ENCODE measurements at places on chromosomes 16 and 17.

DNA sequence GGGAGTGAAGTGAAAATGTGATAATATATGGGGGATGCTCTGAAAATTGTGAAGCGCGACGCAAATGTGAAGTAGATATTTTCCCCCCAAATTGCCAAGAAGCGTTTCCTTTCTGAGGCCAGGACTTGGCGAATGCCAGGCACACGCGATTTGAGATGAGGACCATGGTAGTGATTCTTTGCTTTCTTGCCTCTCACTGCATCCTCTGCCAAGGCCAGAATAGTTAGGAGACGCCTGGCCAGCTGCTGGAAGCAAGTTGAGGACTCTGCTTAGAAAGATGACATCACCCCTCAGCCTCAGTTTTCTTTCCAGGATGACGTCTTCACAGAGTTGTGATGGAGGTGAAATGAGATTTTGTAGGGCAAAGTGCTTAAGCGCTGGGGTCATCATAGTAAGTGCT is 25.9 kb downstream of the PIPOX start:
- no peak for DNase-seq

DNA sequence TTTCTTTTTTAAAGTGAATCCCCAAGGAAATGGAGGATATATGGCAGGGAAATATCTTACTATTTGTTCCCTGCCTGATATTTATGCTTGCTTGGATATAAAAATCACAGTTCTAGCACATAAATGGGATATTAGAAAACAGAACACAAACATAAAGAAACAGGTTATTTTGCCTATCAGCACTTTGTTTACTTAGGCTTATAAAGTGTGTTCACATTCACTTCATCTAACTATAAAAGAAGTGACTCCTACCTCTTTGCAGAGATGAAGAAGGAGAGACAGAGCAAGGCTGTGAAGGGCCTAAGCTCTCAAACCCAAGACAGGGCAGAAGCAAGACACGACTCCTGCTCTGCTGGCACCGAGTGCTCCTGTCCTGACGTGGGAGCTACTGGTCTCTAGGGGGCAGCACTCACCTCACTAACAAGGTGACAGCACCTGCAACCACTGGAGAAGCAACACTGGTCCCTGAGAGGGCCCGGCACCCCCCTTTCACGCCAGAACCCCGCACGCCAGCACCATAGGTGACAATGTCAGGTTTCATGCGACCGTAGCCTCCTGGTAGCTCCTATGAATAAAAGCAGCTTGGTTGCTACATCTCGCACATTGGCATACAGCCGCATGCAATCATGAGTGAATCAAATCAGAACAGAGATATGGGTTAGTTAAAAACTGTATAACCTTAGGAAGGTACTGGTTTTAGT is 32.0 kb downstream of the MBTPS1 start:
- peak; percentile 17 for DNase-seq

DNA sequence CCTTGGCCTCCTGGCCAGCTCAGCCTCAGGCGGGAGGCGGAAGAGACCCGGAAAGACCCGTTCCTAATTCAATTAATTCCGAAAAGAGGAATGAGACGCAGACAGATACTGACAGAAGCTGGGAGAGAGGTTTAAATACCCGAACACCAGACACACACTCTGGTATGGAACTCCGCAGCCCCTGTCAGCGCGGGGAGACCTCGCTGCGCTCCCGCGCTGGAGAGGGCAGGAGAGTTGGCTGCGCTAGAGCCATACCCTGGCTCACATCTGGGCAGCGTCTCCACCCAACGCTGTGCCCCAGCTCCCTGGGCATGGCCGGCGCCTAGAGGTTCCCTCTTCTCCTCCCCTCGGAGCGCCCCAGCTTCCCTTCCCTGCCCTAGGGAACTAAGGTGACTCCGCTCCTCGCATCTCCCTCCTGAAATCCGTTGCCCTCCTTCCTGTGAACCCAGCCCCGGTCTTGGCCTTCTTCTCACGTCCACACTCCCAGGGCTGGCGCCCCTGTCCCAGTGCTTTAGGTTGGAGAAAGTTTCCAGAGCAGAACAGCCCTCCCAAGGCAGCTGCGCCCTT is 8.0 kb downstream of the NEUROD2 start:
- DNase-seq: no peak

DNA sequence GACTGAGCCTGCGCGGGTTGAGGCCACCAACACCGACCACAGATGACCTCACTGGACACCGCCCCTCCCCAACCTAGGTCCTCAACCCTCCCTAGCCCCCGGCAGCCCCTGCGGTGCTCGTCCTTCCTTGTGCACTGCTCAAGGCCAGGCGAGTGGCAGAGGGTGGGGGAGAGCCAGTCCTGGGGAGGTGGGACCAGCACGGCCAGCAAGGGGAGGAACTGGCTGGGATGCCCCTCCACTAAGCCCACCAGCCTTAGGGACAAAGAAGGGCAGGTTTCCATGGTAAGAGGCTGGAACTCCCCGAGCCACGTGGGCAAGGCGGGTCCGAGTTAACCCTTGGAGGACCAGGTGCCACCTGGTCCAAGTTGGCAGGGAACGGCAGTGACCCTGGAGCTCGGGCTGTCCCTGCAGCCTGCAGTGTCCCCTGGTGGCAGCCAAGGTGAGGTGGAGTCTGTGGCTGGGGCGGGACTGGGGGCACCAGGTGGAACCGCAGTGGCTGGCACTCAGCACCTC is 9.2 kb downstream of the FSCN2 start:
- DNase-seq: no peak

- DNase-seq: no peak
Measured at GRCh38 chr17:44258811-44259351, 9.1 kb downstream of the SLC4A1 start.

DNA sequence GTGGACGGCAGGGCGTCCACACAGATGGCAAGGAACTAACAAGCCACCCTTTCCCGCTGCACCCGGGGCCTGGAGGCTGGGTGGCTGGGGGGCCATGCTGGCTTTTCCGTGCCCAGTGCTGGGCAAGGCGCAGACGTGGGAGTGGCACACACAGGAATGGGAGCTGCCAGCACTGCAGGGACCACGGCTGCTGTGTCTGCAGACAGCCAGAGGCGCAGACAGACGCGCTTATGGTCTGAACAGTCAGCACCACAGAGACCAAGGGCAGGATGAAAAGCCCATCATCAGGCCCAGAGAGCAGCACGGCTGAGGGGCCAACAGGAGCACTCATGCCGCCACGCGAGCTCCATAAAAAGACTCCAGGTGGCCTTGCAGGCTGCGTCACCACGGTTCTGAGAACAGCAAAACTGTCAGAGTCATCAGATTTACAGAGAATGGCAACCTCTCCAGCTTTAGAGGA is 24.0 kb downstream of the PDIA2 start:
- no peak for DNase-seq

DNA sequence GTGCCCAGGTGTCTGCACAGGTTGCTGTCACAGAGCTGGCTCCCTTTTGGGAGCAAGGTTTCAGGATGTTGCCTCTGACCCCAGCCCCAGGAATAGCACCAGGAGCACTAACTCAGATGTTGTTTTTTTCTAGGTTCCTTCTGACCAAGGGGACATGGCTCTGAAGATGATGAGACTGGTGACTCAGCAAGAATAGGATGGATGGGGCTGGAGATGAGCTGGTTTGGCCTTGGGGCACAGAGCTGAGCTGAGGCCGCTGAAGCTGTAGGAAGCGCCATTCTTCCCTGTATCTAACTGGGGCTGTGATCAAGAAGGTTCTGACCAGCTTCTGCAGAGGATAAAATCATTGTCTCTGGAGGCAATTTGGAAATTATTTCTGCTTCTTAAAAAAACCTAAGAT is 28.1 kb downstream of the SCPEP1 start:
- no peak for DNase-seq

DNA sequence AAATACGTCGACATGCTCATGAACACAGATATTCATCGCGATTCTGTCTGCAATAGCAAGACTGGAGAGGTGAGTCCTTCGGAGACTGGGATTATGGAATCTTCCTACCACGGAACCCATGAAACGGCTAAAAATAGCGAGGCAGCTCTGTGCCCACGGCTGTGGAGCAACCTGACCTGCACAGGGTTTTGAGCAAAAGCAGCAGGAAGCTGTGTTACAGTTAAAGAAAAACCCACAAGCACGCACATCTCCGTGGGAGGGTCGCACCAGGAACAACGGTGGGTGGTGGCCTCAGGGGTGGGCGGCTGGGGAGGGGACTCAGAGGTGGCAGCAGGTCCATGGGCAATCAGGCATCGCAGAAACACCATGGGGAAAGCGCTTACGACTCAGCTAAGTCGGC is 24.8 kb downstream of the SLC38A10 start:
- no peak for DNase-seq

All from hippocampal formation (tissue), 2 donors.